Activated CD4-positive, alpha-beta T cell treated with anti-CD3 and anti-CD28 coated beads, Interleukin-2, amount 10 ng/mL, durations not matched to agents 7 days and 5 days (primary cell): ENCODE measurements at places on chromosomes 2 and 18.

DNA sequence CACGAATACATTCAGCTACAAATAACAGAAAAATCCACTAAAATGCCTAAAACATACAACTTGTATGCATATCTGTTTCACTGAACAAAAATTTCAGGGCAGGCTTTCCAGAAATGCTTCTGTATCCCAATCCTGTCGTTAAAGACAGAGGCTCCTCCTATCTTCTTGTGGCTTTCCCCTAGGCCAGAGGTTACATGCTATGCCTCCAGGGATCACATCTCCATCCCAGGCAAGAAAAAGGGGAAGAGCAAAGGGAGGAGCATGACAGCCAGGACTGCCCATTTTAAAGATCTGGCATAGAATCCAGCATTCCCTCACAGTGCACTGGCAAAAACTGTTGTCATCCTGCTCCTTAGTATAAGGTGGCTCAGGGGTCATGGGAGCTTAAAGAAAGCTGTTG lies 268.7 kb upstream of the SETBP1 start:
- DNase-seq = no peak

- no peak for DNase-seq
Observed at GRCh38 chr18:62937065-62937464, 221.7 kb downstream of the PHLPP1 start.

DNA sequence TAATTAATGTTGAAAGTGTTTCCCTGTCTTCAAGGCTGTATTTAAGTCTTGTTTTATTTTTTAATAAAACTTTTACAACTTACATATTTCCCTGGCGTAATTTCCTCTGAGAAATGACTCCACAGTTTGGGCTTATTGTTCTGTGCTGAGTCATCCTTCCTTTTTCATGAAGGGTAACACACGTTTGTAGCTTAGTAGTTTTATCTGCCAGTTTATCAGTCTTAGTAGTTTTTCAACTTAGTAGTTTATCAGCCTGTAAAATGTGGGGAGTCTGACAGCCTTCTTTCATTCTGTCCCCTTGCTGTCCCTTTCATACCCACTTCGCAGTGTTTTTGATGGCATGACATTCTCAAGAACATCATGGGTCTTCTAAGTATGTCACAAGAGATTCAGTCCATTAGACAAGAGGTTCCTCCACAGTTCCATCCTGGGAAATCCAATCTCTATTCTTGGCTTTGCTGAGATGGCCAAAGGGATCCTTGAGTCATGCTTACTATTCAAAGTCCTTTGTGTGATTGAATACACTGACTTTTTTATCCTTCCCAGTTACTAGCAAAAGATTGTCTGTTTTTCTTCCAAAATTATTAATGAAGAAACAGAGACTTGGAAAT lies 60.0 kb upstream of the SGPP2 start:
- no peak for DNase-seq

- no peak for DNase-seq
Observed at GRCh38 chr2:102803897-102804217, 42.0 kb downstream of the TMEM182 start.

- no peak for DNase-seq
Observed at GRCh38 chr2:66202586-66202985, 232.3 kb upstream of the MEIS1 start.

- DNase-seq = no peak
Observed at GRCh38 chr2:59029058-59029457, 787.9 kb upstream of the FANCL start.

- no peak for DNase-seq
Observed at GRCh38 chr2:120110507-120110906, 97.6 kb downstream of the EPB41L5 start.
